Natural killer cell (primary cell): ENCODE measurements at places on chromosomes 3 and 15. TPM values are rescaled to one million over a fixed set of nuclear protein-coding genes. Genes with fewer than 3 reads are reported as not detected.

Gene ATP13A5
- total RNA-seq: not detected

Gene CX3CR1
- total RNA-seq: 459 TPM

Gene IREB2
- total RNA-seq: 121 TPM

Gene LRRC49
- 0.38 TPM for total RNA-seq

Gene NRG4
- not detected for total RNA-seq

Gene C3orf18
- total RNA-seq: 7.5 TPM

Gene ERICH6
- total RNA-seq: 3.6 TPM

Gene CSPG5
- 0.63 TPM for total RNA-seq

Gene PEX5L
- total RNA-seq: not detected

Gene APOD
- total RNA-seq: not detected

Gene MCF2L2
- 4.9 TPM for total RNA-seq

Gene CPN2
- not detected for total RNA-seq

Gene HOMER2
- 7.0 TPM for total RNA-seq

Gene DYNLT2B
- 5.4 TPM for total RNA-seq

Gene TAGLN3
- total RNA-seq: not detected

Gene DNAH12
- 0.21 TPM for total RNA-seq

Gene PLSCR4
- total RNA-seq: 0.21 TPM

Gene IL17RB
- total RNA-seq: not detected

Gene SCN11A
- 0.07 TPM for total RNA-seq

Gene PAQR9
- not detected for total RNA-seq

Gene SAMMSON
- not detected for total RNA-seq

Gene AGBL1
- total RNA-seq: not detected

Gene SOX14
- not detected for total RNA-seq

Gene DZIP1L
- not detected for total RNA-seq

Gene TMCO5A
- not detected for total RNA-seq

Gene RYK
- 69.5 TPM for total RNA-seq

Gene ACTRT3
- 0.68 TPM for total RNA-seq
